Chondrocyte (in vitro differentiated cells): ENCODE measurements at places on chromosomes 16 and 17. TPM values are rescaled to one million over a fixed set of nuclear protein-coding genes. Genes with fewer than 3 reads are reported as not detected.
A peak's percentile ranks its signal among the peaks of the same experiment; 100 is the strongest.

The PIRT gene
- total RNA-seq: not detected in 3 replicates

- DNase-seq: no peak
Measured at GRCh38 chr17:1779571-1780131, 17.8 kb downstream of the SERPINF1 start.

GRCh38 chr17:79539944-79540705, 70.7 kb downstream of the RBFOX3 start:
- DNase-seq: peak; percentile 75

GRCh38 chr16:20866145-20866772, 33.9 kb downstream of the DCUN1D3 start:
- DNase-seq: no peak

GRCh38 chr16:2664574-2664982, 17.7 kb upstream of the KCTD5 start:
- no peak for DNase-seq
